ENCODE measurements at places on chromosomes 6 and 20.

DNA sequence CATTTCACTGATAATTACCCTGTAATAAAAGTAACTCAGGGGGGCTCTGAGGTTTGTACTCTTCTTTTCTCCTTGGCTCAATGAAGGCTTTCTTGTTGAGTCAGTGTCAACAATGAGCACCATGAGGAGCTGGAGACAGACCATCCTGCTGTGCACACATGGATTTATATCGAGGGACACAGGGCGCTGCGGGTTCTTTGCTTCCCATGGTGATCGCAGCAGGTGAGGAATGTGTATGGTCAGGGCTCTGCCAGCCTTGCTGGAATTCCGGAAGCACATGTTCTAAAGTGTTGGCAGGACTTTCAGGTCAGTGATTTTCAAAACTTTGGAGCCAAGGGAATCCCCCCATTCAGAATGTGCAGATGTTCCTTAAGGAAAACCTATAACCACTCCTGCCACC, 27.1 kb downstream of the SMOC2 start:
- peak; percentile 1 for DNase-seq

- DNase-seq, result no peak
Observed at GRCh38 chr6:116363759-116364158, 7.0 kb upstream of the DSE start.

DNA sequence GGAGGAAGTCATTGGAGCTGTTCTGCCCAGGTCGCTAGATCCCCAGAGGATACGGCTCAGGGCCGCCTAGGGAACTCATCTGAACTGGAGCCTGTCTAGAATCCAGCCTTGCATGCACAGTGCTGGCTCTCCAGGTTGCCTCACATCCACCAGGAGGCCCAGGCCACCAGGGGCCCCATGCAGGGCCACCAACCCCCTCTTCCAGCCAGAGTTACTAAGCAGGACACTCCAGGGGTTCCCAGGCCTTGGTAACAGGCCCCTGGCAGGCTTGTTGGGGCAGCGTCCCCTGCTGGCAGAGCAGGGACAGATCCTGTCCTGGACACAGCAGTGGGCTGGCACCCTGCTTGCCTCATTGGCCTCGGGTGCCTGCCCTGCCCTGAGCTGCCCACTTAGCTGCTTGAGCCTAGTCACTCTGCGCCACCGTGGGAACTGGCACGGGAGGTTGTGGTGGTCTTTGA, 35.3 kb downstream of the EFCAB8 start:
- DNase-seq, result peak; percentile 36

GRCh38 chr20:15919118-15919517, 654.1 kb downstream of the KIF16B start:
- peak; percentile 89 for DNase-seq

GRCh38 chr6:151240791-151241642, 1.2 kb downstream of the AKAP12 start:
- no peak for DNase-seq

DNA sequence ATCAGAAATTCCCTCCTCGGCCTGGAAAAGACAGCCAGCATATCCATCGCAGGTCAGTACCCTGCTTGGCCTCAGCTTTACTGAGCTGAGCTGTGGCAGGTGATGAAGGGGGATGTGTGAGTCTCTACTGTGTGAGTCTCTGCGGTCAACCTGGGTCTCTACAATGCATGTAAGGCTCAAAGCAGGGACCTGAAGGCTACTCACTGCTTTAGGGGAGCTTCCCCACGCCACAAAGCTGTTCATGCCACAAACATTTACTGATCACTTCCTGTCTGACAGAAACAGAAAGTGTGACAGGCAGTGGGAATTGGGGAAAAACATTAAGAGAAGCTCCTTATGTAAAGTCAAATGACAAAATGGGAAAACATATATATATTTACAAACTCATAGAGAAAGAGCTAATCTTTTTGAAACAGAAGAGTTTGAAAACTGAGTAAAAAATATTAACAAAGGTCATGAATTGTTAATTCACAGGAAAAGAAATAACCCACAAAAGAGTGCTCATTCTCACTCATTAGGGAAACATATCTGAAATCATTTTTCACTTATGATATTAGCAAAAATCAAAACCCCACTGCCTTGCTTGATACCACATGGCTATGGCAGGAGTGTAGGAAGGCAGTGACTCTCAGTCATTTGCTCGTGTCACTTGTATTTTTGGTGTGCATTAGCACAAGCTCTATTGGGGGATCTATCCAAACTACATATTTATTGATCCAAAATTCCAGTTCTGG, 5.8 kb downstream of the BTN3A3 start:
- DNase-seq, result no peak

DNA sequence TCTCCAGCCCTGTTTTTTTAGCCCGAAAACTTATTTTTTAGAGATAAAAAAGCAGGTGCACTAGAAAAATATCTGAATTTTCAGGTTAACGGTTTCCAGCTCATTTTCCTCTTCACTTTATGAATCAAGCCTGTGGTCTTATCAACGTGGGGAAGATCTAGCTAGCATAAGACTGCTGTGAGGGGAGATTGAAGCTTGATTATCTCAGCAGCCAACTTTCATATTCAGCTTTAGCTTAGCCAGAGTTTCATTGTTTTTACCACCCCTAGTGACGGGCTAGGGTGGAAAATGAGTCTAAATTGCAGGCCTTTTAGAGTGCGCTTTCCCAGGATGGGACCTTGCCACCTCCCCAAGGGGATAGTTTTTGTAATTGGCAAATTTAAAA, 11.9 kb upstream of the RBM38 start:
- no peak for DNase-seq

Data from SW480 (cell line).